ENCODE measurements at places on chromosomes 4 and X.

- DNase-seq = no peak
Observed at GRCh38 chrX:151711154-151711553, 4.7 kb upstream of the FATE1 start.

- DNase-seq = no peak
Observed at GRCh38 chrX:17812763-17813162, 48.3 kb downstream of the RAI2 start.

- DNase-seq = no peak
Observed at GRCh38 chr4:152325831-152326230, 210.1 kb downstream of the FBXW7 start.

DNA sequence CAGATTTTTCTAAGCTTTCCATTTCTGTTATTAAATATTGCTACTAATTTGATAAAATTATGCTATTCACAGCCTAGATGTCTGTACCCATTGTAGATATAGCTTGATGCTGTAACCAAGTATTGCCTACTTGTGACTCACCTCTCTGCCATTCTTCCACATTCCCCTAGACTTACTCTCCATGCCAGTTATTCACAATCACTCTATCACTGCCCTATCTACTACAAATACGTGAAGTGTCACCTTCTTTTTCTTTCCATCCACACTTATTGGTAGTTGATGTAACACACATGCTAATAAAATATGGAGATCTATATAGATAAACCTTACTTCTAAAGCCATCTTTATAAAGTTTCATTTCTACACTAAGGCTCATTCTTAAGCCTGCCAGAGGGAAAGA lies 179.4 kb upstream of the PACRGL start:
- DNase-seq = no peak

GRCh38 chr4:113106108-113106507 lies 56.7 kb downstream of the ANK2 start:
- DNase-seq = no peak
